Adrenal gland (tissue), 19 donors: ENCODE measurements at places on chromosomes 11 and 22. TPM values are rescaled to one million over a fixed set of nuclear protein-coding genes. Genes with fewer than 3 reads are reported as not detected.

DNA sequence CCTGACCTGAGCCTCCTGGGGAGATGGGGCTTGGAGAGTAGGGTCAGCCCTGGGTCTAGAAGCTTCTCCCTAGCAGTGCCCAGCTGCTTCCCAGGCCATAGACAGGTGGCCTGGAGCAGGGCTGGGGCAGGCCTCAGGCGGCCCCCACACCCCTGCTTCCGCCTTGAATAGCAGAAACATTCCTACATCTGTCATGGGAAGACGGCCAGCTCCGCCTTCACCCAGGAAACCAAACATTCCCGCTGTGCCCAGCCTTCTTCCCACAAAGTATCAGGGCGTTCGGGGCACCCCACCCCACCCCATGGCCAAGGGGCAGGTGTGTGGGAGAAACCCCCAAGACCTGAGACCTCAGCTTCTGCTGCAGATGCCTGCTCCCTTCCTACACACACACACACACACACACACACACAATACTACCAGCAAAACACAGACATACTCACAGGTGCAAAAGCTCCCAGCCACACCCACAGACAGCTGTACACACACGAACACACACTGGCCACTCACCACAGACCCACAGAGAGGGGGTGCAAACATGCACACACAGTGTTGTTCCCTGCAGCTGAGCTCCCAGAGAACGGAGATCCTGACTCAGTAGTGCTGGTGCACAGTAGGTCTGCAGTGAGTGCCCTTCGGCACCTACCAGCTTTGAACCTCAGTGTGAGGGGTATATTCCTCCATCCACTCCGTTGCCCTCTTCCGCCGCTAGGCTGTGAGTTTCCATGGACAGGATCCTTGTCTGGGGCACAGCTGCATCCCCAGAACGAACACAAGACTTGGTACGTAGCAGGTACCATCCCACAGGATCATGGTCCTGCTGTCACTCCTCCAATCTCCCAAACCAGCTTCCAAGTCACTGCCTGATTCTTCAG is 37.4 kb downstream of the PDGFB start:
- no peak for DNase-seq

- no peak for DNase-seq
These were observed 357.5 kb downstream of the TENM4 start for GRCh38 chr11:79083352-79083751.

The INS gene
- total RNA-seq, result not detected

DNA sequence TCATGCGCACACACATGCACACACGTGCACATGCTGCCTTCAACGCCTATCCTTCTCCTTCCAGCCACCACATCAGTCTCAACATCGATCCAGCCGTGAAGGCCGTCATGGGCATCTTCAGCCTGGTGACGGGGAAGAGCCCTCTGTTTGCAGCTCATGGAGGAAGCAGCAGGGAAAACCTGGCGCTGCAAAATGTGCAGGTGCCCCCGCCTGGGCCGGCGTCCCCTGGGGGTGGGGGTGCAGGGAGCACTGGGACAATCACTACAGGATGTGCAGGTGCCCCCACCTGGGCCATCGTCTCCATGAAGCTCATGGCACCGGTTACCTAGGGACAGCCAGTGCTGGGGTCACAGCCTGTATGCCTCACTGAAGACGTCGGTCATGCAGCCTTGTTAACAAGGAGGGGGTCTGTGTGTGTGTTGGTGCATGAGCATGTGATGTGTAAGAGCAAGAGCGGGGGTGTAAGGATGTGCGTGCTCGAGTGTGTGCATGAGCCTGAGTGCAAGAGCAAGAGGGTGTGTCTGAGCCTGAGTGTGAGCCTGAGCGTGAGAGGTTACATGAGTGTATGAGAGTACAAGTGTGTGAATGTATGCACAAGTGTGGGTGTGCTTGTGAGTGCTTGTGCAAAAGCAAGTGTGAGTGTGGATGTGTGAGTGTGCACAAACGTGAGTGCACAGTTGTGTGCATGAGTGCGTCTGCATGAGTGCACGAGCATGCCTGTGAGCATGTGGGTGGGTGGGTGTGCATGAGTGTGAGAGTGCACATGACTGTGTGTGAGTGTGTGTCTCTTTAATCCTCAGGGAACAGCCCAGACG is 31.5 kb downstream of the NADSYN1 start:
- no peak for DNase-seq

DNA sequence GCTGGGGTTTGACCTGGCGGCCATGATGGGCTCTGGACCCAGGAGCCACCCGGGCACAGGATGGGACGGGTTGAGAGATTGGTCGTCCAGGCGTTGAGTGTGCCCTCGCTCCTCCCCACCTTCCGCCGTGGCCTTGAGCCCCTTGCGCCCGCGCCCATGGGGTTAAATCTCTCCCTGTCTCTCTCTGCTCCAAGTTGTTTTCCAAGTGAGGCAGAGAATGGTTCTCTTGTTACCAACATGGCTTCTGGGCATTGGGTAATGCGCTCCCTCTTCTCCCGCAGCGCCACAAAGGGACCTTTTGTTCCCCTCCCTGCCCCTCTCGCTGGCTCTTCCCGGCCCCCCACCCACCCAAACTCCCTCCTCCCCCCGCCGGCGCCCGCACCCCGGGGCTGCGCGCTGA is 18.8 kb upstream of the PICK1 start:
- DNase-seq, result no peak

DNA sequence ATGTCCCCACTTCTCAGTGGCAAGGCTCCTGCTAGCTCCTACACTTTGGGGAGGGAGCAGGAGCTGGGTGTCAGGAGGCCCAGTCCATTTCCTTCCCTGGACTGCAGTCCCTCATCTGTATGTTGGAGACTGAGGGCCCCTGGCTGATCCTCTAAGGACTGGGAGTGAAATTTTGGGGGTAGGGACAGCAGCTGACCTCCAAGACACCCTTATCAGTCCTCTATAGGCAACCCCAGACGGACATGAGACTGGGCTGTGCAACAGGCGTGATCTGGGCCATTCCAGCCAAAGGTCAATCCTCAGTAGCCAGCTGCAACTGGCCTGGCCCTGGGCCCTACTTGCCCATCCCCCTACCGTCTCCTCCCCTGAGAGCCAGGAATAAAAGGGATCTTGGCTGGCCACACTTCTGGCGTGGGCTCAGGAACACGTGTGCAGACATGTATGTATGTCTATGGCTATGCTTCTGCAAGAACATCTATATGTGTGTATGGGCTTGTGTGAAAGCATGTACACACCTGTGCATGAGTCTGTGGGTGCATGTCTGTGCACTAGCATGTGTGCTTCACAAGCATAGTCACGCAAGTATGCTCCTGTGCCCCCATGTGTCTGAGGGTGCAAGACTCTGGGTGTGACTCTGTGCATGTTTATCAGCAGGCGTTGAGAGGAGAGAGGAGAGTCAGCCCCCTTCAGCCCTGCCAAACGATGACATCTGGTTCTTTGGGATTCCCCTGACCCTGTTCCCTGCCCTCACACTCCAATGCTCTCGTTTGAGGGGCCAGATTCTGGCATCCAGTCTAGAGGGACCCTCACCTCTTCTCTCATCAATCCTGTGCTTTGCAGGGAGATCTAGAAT is 24.6 kb upstream of the DGAT2 start:
- no peak for DNase-seq

DNA sequence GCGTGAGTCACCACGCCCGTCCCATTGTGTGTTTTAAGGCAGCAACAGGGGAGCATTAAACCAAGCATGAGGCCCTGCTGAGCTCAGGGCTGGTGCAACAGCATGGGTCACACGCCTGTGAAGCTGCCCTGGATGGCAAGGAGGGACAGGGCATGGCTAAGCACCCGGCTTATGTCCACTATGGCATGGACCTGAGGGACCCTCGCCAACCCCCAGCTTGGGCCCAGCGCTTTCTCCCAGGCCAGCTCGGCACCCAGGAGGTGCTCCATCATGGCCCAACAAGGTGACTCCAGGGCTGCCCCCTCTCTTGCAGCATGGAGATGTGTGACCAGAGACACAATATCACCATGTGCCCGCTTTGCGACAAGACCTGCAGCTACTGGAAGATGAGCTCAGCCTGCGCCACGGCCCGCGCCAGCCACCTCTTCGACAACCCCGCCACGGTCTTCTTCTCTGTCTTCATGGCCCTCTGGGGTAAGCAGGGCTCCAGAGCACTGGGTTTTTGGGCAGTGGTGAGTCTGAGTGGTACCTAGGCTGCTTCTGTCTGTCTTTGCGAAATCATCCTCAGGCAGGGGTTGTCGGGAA is 53.6 kb downstream of the ANO1 start:
- no peak for DNase-seq

DNA sequence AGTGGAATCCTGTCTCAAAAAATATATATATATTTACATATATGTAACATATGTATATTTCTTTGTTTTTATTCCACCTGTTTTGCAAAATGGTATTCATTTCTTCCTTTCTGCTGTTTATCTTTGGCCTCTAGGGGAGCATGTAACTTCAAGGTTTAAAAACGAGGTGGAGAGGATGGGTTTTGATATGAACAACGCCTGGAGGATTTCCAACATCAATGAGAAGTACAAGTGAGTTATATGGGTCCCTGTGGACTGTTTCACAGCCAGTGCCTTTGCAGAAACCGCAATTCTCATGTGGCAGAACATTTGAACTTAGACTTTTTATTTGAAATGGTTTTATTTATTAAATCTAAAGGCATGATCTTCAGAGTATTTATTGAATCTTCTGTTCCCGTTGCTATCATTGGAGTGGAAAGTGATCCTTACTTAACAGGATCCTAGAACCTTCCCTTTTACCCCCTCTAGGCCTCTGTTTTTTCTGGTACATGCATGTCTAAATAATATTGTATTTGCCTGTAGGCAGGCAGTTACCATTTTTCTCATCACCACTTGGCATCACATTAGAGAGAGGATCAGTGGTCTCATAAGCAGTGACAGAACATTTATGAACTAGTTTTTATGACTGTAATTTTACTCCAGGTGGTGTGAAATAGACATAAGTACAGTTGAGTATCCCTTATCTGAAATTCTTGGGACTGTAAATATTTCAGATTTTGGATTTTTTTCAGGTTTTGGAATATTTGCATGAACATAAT is 81.5 kb upstream of the HORMAD2 start:
- no peak for DNase-seq

- DNase-seq, result no peak
These were observed 3.5 kb downstream of the FIBIN start for GRCh38 chr11:26997378-26997777.

DNA sequence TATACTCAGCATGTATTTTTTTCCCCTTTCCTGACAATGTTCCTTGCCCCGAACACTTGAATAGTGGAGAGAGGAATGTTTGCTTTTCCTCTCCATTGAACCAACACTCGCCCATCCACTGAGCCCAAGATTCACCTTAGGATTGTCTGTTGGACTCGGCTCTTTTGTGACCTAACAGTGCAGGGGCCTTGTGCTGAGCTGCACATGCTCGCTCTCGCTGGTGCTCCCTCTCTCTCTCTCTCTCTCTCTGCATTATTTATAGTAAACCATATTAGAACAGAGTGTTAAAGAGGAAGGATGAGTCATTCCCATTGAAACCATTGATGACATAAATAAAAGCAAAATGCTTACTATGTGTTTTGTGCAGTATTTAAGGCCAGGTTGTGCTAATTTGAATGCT is 20.7 kb downstream of the ZBTB16 start:
- DNase-seq, result peak; percentile 42

DNA sequence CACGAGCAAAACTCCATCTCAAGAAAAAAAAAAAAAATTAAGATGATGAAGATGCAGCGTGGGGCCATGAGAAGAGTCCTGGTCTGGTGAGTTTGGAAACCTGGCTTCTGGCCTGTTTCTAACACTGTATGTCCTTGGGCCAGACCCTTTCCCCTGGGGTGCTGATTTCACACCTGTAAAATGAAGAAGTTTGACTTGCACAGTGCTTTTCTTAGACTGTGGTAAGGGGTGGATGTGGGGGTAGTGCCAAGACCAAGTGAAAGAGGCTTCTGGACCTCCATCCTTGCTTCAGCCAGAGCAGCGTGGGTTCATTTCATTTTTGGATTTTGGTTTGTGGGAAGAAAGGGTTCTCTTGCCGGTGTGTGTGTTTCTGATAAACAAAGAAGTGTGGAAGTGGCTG is 42.1 kb downstream of the PTPRJ start:
- DNase-seq, result no peak

The GGTLC2 gene
- total RNA-seq, result not detected

The NXPE4 gene
- not detected for total RNA-seq

GRCh38 chr11:123209591-123209990 is 14.5 kb upstream of the CLMP start:
- DNase-seq, result no peak

The OR51B2 gene
- 1.3 TPM for total RNA-seq

DNA sequence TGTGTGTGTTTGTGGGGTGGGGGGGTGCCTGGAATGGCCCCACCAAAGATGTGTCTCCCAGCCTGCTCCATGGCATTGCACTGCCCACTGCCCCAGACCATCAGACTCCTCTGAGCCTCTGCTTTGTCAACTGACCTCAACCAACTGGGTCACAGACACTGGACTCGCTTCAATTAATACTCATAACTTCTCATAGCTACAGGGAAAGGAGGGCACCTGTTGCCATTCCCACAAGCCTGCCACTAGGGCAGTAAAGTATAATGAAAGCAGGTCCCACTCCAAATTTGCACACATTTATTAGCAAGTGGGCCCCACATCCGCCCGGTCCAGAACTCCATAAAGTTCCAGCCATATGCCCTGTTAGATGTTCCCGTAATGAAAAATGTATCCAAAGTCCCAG is 70.5 kb upstream of the PRDM11 start:
- DNase-seq, result no peak

GRCh38 chr11:16117989-16118756 is 238.2 kb downstream of the SOX6 start:
- DNase-seq, result no peak

DNA sequence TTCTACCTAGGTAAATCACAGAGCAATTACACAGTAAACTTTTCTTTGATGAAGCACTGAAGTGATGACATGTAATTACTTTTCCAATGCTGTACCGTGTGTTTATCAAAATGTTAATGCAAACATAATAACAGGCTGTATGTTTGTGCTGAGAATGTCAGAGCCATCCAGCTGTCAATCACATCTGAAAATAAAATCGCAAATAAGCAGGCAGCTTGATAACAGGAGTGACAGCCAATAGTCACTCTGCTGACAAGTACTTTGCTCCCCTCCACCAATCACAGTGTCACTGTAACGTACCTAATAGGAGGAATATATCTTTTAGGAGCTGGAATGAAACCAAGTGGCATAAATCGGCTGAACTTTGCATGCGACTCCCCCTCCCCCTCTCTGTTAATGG is 119.7 kb downstream of the KIRREL3 start:
- no peak for DNase-seq

DNA sequence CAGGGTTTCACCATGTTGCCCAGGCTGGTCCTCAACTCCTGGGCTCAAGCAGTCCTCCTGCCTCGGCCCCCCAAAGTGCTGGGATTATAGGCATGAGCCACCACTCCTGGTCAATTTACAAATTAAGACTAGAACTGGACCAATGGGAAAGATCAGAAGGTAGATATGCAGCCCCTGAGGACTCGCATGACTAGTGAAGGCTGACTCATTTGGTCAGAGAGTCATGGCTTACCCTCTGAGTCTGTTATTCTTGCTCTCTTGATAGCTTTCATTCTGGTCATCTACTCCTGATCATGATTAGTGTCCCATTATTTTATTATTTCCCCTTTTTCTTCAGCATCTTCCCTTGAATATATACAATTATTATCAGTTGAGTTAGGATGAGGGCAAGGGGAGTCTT is 2.7 kb upstream of the LDHAL6A start:
- DNase-seq, result no peak

The E2F8 gene
- total RNA-seq, result 0.54 TPM

GRCh38 chr11:117814766-117815261 is 9.7 kb downstream of the FXYD2 start:
- DNase-seq, result peak; percentile 54
